Mesendoderm (in vitro differentiated cells): ENCODE measurements at places on chromosomes 7 and 10.

GRCh38 chr10:19845503-19846368, 29.5 kb downstream of the PLXDC2 start:
- H3K27me3 ChIP-seq: no peaks in the 10 kb centered on the region
- peaks cover 4% of the 10 kb centered on the region for H3K4me1 ChIP-seq
- H3K4me3 ChIP-seq: no peak overlapping the region
- no peak overlapping the region for H3K27ac ChIP-seq

- H3K4me1 ChIP-seq: no peaks in the 10 kb centered on the region
- H3K36me3 ChIP-seq: peaks cover 3% of the 10 kb centered on the region
- DNase-seq: no peak
- H3K4me3 ChIP-seq: no peak overlapping the region
- H3K27ac ChIP-seq: no peak overlapping the region
- no peaks in the 10 kb centered on the region for H3K27me3 ChIP-seq
Measured at GRCh38 chr10:98429320-98430072, 14.5 kb upstream of the PYROXD2 start.

DNA sequence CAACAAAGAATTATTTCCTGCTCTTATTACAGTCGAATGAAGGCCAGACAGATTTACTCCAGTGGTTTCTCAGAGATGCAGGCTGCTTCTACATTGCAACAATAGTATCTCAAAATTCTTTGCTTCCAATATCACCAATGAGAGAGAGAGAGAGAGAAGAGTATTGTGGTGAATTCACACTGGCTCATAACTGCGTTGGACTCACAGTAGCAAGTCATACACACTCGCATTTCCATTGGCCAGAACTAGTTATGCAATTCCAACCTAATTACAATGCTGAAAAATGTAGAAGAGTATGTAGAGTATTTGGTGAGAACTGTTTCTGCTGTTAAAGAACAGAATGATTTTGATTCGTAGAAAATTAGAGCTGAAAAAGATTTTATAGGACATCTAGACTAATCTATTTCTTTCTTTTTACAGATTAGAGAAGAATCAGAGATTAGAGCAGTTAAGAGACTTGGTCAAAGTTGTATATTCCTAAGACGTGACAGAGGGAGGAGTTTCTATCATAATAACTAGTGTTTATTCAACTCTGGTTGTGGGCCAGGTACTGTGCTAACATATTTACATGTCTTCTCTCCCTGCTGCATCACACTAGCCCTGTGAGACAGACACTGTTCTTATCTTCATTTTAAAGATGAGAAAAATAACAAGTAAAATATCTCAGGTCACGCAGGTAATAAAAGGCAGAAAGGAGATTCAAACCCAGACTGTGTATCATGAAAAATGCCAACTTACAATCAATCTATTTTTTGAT, 34.6 kb upstream of the PDK4 start:
- H3K4me1 ChIP-seq: no peaks in the 10 kb centered on the region
- no peak overlapping the region for H3K4me3 ChIP-seq
- no peaks in the 10 kb centered on the region for H3K27me3 ChIP-seq

GRCh38 chr10:63132651-63133055, 475 bp upstream of the NRBF2 start:
- no peaks in the 10 kb centered on the region for H3K36me3 ChIP-seq
- no peaks in the 10 kb centered on the region for H3K4me1 ChIP-seq
- no peak overlapping the region for H3K27ac ChIP-seq

DNA sequence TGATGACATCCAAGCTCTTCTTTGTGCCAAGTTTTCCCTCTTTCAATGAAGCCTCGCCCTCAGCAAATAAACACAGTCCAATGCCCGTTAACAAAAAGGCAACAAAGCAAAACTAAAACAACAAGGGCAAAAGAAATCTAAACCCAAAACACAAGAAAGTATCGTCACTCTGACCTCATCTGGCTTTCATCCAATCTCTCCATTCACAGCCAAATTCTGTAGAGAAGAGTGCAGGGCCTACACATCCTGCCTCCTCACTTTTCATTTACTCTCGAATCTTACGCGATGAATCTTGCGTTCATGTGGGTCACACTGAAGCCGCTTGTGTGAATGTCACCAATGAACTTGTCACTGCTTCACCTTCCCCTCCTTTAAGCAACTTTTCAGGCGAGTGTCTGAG, 15.9 kb upstream of the AKR1E2 start:
- H3K27ac ChIP-seq: no peak overlapping the region
- no peak for DNase-seq
- H3K27me3 ChIP-seq: no peaks in the 10 kb centered on the region
- no peak overlapping the region for H3K4me3 ChIP-seq

DNA sequence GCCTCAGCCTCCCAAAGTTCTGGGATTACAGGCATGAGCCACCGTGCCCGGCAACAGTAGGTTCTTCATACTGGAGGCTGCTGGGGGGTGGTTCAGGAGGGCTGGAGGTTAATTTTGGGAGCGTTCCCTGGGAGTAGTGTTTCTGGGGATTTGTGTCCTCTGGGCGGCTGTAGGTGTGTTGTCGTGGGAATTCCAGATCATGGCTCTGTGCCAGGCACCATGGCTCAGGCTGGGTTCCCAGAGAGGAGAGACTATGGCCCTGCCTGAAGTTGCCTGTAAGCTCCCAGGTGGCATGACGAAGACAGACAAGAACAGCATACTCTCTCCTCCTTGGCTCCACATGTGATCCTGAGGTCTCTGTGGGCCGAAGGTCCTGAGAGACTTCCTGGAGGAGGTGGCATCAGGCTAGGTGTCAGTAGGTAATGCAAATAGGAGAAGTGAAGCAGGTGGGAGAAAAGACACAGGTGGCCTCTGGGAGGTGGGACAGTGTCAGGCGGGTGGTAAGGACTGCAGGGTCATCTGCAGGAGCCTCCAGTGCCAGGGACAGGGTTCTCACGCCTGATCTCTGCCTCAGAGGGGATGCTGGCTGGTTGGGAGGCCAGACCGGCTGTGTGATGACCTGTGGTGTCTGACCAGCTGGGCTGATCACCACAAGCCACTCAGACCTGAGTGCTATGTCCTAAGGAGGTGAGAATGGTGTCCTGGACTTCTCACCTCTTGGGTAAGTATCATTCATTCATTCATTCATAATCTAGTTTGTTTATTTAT, 18.7 kb downstream of the CLIP2 start:
- DNase-seq: no peak
- H3K27ac ChIP-seq: no peak overlapping the region
- H3K4me3 ChIP-seq: no peak overlapping the region
- no peaks in the 10 kb centered on the region for H3K27me3 ChIP-seq
- H3K4me1 ChIP-seq: no peaks in the 10 kb centered on the region

GRCh38 chr7:31284106-31284505, 56.4 kb downstream of the NEUROD6 start:
- no peaks in the 10 kb centered on the region for H3K36me3 ChIP-seq
- no peak for DNase-seq

GRCh38 chr7:133572843-133573242, 320.0 kb downstream of the EXOC4 start:
- no peaks in the 10 kb centered on the region for H3K27me3 ChIP-seq
- no peak overlapping the region for H3K27ac ChIP-seq
- DNase-seq: no peak
- no peaks in the 10 kb centered on the region for H3K4me1 ChIP-seq
- no peaks in the 10 kb centered on the region for H3K36me3 ChIP-seq

GRCh38 chr10:21242915-21243314, 282.6 kb downstream of the SKIDA1 start:
- H3K4me1 ChIP-seq: no peaks in the 10 kb centered on the region
- no peaks in the 10 kb centered on the region for H3K36me3 ChIP-seq

DNA sequence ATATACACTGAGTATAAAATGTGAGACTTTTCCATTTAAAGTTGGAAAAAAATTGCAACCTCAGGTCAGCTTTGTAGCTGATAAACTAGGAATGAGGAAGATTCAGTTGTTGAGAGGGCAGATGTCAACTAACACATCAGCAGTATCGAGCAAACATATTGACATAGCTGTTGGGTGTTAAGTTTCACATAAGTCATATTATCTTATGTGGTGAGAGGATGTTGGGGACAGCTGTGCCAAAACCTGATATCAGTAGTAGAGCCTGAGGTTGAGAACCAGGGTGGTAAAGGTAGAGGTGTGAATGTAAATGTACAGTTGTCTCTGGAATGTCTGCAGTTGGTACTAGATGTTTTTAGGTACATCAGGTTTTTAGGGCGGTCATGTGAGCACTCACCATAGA, 5.0 kb downstream of the ZRANB1 start:
- H3K4me3 ChIP-seq: no peak overlapping the region
- H3K27ac ChIP-seq: no peak overlapping the region
- no peaks in the 10 kb centered on the region for H3K36me3 ChIP-seq
- H3K4me1 ChIP-seq: no peaks in the 10 kb centered on the region

GRCh38 chr10:124186956-124187355, 93.6 kb upstream of the CHST15 start:
- H3K36me3 ChIP-seq: no peaks in the 10 kb centered on the region
- no peak overlapping the region for H3K27ac ChIP-seq
- H3K4me3 ChIP-seq: no peak overlapping the region
